ENCODE measurements at places on chromosomes 3 and 15.

DNA sequence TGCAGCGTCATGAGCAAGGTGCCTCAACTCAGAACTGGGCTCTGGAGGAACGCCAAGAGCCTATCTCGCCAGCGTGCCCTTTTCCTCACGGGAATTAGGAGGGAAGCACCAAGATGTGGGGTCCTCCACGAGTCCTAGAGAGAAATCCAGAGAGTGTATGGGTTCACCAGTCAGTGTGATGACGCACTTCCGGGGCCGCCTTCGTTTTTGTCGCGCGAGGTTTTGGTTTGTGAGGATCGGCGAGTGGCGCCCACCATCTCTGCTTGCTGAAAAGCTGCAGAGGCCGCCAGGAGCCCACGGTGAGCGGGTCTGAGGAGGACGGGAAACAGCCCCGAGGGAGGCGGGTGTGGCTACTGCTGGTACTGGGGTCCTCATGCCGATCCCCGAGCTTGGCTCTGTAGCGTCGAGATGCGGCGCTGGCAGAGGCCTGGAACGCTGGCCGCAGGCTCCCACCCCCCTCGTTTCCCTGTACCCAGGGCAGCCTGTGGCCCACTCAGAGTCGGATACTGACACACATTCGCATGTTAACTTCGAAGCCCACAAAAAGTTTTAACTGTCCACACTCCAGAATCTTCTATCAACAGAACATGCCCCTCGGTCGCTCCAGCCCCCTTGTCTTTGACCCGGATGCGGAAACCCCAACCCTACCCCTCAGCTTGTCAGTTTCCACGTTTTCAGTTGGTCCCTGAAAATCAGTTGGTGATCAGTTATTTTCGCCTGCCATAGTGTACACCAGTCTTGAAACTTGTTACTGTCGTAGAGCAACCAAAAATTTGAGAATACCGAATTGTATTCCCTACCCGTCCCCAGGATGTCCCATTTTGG is 30.4 kb downstream of the ZNF662 start:
- no peak for DNase-seq

GRCh38 chr3:128561504-128561903 is 68.5 kb upstream of the GATA2 start:
- DNase-seq = no peak

- no peak for DNase-seq
Measured at GRCh38 chr3:117892431-117892841, 1142.2 kb downstream of the IGSF11 start.

GRCh38 chr3:159832024-159832423 is 156.6 kb upstream of the IL12A start:
- no peak for DNase-seq

DNA sequence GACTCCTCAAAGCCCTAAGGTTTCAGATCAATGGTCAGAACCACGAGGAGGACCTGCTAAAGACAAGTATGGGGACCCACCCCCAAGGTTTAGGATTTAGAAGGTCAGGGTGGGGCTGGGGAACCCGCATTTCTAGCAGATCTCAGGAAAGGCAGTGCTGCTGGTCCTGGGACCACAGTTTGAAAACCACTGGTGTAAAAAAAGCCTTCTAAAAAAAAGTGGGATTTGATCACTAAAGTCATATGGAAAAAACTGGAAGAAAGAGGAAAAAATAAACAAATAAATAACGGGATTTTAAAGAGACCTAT is 832 bp downstream of the SLC41A3 start:
- no peak for DNase-seq

DNA sequence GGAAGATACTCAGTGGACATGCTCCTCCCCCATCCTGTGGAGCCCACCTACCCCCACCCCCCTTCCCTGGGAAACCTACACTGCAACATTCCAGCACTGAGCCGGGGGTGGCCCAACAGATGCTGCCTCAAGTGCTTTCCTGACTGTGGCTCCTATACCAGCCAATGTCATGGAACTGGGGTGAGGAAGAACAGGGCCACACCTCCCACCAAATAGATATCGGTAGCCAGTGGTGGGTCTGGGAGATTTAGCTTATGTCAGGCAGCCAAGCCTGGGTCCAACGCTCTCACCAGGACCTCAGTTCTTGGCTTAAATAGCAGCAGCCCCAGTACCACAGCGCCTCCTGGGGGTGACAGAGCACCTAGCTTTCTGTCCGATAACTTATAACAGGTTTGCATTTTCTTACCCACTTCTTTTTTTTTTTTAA is 30.3 kb downstream of the CDC25A start:
- DNase-seq = peak; percentile 2

DNA sequence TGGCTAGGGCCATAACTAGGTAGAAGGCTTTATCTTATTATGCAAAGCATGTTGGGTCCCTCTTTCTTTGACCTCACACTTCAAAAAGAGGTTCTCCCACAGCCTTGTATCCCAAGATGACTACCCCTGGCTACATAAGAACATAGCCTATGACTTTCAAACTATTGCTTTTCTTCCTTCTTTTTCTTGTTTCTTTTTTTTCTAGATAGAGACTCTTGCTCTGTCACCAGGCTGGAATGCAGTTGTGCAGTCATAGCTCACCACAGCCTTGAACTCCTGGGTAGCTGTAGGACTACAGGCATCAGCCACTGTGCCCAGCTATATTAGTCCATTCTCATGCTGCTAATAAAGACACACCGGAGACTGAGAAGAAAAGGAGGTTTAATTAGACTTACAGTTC is 47.2 kb downstream of the DIPK2A start:
- DNase-seq = no peak

DNA sequence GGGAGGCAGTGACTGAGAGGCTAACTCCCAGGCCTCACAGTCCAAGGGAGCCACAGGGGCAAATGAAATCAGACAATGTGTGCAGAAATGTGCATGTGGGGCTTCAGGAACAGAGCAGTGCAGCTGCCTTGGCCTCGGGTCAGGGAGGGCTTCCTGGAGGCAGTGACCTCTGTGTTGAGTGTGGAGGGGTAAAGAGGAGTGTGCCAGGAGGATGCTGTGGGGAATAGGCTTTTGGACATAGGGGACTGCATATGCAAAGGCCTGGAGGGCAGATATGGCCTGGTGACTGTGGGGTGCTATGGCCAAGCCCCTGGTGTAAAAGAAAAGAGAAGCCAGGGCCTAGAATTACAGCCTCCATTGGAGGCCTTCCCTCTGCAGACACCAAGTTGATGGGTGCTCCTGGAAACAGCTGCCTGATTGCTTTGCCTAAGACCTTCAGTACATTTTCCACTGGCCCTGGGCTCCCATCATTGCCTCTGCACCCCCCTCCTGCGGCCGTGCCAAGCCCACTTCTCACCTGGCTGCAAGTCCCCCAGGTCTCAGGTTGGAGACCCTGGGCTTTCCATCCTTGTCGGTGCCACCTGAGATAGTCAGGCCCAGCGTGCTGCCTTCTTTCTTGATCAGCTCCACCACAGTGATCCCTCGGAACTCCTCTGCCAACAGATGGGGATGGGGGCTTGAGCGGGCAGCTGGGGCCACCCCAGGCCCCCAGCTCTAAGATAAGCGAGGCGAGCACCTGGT is 15.1 kb downstream of the GRIP2 start:
- no peak for DNase-seq

- DNase-seq = no peak
Measured at GRCh38 chr3:186496016-186496415, 48.2 kb downstream of the CRYGS start.

- no peak for DNase-seq
Measured at GRCh38 chr3:39166134-39166710, 12.8 kb upstream of the CSRNP1 start.

DNA sequence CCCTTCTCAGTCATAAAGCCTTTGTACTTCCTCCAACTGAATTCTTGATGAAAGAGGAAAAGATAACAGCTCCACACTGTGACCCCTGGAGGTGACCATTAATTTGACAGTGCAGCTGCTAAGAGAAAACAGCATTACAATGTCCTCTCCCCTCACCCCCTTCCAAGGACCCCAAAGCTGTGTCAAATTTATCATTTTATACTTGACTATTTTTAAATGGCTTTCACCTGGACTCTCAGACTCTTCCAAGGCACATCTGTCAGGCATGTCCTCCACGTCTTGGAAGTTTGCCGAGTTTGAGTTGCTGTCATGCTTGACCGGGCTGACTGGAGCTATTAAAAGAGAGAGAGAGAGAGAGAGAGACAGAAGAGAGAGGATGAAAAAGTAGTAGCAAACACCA is 236.5 kb downstream of the WDR72 start:
- DNase-seq = no peak

DNA sequence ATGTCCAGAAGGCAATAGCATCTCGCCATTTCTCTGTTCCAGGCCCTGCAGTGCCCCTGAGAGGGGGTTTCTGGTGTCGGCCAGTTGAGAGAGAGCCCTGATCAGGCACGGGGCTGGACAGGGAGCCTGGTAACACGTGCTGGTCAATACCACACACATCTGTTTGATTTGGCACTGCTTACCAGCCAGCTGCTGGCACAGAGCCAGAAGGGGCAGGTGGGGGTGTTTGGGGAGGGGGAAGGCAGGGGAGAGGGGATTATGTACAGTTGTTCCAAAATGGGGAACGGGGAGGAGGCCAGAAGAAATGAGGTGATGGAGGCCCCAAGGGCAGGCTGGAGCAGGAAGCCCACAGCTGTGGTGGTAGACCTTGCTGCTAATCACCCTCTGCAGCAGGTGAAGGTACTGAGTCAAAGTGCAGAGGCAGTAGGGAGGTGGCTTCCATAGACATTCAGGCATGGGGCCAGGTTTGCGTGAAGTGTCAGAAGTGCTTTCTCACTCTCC is 153.5 kb upstream of the LPP start:
- DNase-seq = peak; percentile 1

DNA sequence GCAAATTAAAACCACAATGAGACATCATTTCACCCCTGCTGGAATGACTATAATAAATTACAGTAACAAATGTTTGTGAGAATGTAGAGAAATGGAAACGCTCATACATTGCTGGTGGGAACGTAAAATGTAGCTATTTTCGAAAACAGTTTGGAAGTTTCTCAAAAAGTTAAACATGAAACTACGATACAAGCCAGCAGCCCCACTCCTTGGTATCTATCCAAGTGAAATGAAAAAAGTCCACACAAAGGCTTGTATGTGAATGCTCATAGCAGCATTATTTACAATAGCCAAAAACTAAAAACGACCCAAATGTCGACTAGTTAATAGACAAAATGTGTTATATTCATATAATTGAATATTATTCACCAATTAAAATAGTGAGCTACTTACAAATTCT is 22.9 kb upstream of the CFAP20DC start:
- DNase-seq = no peak

DNA sequence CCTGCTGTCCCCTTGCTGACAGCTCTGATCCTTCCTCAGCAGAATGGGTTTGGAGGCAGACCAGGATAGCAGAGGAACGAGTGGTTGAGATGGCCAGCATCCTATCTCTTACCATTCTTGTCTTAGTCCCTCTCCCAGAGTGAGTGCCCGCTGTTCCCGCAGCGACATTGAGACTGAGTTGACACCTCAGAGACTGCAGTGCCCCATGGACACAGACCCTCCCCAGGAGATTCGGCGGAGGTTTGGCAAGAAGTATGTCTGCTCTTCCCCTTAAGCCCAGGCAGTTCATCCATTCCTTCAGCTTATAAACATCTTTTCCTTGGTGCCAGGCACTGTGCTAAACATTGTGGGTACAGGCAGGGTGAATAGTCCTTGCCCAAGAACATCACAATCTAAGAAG is 21.2 kb downstream of the DUOX1 start:
- DNase-seq = no peak

DNA sequence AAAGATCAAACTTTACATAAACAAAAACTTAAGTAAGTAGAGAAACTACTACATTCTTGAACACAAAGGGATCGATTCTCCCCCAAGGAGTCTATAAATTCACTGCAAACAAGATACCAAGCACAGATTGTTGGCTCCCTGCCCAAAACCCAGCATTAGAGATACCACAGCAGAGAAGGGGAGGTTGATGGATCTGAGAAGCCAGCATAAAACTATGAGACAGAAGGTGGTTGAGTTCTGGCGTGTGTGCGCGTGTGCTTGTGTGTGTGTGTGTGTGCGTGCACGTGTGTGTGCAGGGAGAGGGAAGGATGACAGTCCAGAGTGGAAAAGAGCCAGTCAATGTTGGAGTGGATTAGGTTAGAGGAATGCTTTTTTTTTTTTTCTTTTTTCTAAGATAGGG is 143.2 kb upstream of the PRR20G start:
- no peak for DNase-seq

GRCh38 chr3:188468662-188469061 is 314.7 kb downstream of the LPP start:
- no peak for DNase-seq

DNA sequence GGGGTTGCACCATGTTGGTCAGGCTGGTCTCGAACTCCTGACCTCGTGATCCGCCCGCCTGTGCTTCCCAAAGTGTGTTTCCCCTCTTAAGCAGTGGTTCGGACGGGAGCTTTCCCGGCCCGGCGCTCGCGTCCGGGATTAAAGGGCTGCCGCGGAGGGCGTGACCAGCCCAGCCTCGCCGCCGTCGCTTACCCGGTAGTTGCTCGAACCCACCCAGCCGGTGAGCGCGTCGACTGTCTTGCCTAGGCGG is 513 bp downstream of the CLASP2 start:
- DNase-seq = peak; percentile 45

- no peak for DNase-seq
Measured at GRCh38 chr15:33135355-33135781, 59.1 kb downstream of the FMN1 start.

- DNase-seq = no peak
Measured at GRCh38 chr3:127987309-127987995, 64.8 kb upstream of the SEC61A1 start.

- no peak for DNase-seq
Measured at GRCh38 chr15:101651554-101652097, 555 bp downstream of the TM2D3 start.

GRCh38 chr15:68543165-68544008 is 35.4 kb upstream of the CORO2B start:
- no peak for DNase-seq

DNA sequence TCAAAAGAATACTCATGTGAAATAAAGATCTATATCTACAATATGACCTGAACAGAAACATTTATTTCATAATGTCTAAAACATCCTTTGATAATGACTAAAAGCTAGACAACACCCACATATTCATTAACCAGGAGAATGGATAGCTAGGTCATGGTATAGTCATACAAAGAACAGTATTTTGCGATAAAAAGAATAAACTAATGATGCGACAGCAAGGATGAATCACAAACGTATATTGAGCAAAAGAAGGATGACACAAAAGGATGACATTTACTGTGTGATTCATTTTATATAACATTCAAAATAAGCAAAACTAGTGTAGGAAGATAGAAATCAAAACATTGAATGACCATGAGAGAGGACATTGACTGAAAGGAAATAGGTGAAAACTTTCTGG is 1233.1 kb downstream of the OTOL1 start:
- DNase-seq = no peak

- DNase-seq = no peak
Measured at GRCh38 chr3:25727316-25727715, 55.9 kb downstream of the NGLY1 start.

DNA sequence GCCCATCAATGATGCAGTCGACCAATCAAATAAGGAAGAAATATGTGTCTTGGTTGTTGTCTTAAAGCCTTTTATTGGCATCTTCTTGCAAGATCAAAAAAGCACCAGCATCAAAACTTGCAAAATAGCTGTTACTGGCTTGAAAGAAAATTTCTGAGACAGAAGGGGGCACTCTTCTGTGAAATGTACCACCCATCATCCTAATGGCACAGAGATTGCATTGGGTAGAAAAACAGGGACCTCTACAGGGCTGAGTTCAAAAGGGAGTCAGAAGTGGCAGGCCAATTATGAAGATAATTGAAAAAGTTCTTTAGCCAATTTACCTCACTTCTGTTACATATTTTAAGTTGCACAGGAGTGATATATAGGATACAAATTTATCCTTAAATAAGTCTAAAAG is 122.3 kb upstream of the GPR149 start:
- no peak for DNase-seq

Data from stimulated activated CD8-positive, alpha-beta memory T cell treated with anti-CD3 and anti-CD28 coated beads, Interleukin-7, amount 100 ng/mL, for 48 hours (primary cell).